ENCODE measurements at places on chromosomes 6 and 20.

GRCh38 chr6:31450751-31451150, 47.2 kb upstream of the MICB start:
- DNase-seq: no peak

GRCh38 chr6:106381223-106381622, 20.7 kb downstream of the CRYBG1 start:
- DNase-seq: no peak

DNA sequence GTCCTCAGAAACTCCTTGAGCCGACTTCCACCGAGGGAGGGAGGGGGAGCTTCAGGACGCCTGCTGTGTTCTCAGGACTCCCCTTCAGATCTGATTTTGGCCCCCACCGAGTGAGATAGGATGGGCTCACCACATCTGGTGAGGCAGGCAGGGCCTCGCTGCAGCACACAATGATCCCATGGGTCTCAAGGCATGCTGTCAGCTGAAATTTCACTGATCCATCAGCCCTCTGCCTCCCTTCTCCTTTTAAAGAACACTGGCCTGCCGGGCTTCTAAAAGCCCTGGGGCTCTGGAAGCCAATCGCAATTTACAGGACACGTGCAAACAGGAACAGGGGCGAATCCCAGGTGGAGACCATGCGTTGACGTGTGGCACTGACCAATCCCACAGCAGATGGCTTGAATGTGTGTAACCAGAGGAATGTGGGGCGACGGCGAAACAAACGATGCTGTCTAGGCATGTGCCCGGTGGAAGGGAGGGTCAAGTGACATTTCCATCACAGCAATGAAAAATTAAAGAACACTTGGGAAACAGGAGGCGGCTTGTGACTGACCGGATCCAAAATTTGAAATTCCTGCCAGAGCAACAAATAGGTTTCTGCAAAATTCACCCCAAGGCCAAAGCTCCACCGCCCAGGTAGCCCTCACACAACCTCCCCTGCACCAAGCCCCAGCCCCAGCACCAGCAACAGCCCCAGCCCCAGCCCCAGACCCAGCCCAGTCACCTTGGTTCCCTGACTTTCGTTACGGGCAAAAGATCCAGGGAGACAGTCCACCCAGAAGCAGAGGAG, 167.1 kb upstream of the ZNF337 start:
- DNase-seq: no peak

GRCh38 chr6:153117986-153118879, 12.8 kb downstream of the RGS17 start:
- no peak for DNase-seq

DNA sequence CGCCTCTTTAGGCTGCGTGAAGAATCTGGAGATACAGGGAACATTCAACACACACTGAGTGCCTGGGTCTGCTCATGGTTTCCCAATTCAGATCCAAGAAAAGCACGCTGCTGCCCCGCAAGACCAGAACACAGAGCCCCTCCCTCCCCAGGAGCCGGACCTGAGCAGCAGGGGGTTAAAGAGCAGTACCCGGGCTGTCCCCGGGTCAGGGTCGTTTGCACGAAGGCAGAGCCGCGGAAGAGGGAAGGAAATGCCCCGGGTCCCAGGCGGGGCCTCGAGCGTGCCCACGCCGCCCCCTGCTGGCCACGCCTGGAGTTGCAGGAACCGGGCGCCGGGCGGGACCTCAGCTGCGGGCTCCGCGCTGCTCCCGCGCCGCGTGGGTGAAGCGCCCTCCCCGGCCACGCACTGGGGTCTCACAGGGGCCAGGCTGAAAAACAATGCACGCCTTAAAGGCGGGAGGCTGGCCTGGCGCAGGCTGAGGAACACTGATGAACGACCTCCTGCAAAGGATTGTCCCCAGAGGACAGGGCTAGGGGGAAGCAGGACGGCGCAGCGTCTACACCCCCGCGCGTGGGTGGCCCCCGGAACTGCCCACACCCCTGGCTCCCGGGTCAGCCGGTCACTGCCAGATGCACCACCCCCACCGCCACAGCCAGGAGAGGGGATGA, 48.9 kb downstream of the ANKRD60 start:
- peak; percentile 82 for DNase-seq

GRCh38 chr20:49276961-49277785, 684 bp downstream of the ZNFX1 start:
- peak; percentile 44 for DNase-seq

- DNase-seq: no peak
Observed at GRCh38 chr6:25172819-25173218, 106.4 kb upstream of the CARMIL1 start.

- peak; percentile 19 for DNase-seq
Observed at GRCh38 chr20:17505636-17506517, 25.3 kb downstream of the BFSP1 start.

DNA sequence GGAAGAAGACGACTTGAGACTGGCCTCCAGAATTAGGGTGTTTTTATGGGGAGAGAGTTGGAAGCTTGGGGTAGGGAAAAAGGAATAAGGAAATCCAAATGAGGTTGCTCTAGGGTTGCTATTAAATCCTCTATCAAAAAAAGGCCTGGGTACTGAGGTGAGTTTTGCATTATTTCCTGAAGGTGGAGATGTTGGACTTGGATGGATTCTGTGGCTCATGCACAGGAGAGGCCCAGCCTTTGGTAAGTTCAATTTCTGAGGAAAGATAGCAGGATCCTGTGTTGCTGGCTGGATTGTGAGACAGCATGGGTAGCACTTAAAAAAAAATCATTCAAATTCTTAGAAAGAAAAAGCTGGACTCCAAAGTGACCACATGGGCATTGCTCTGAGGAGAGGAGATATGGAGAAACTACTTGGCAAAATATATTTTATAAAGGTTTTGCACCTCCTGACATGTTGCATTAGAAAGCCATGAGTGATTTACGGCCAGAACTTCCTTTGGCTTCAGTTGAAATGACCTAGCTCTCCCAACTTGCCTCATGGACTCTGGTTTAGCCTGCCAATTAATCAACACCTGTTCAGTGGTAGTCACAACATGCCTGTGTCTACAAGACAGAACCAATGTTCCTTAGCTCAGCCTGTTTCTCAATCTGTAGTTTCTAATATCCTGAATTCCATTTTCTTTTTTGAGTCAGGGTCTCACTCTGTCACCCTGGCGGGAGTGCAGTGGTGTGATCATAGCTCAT, 152.1 kb upstream of the RALGAPA2 start:
- DNase-seq: no peak

DNA sequence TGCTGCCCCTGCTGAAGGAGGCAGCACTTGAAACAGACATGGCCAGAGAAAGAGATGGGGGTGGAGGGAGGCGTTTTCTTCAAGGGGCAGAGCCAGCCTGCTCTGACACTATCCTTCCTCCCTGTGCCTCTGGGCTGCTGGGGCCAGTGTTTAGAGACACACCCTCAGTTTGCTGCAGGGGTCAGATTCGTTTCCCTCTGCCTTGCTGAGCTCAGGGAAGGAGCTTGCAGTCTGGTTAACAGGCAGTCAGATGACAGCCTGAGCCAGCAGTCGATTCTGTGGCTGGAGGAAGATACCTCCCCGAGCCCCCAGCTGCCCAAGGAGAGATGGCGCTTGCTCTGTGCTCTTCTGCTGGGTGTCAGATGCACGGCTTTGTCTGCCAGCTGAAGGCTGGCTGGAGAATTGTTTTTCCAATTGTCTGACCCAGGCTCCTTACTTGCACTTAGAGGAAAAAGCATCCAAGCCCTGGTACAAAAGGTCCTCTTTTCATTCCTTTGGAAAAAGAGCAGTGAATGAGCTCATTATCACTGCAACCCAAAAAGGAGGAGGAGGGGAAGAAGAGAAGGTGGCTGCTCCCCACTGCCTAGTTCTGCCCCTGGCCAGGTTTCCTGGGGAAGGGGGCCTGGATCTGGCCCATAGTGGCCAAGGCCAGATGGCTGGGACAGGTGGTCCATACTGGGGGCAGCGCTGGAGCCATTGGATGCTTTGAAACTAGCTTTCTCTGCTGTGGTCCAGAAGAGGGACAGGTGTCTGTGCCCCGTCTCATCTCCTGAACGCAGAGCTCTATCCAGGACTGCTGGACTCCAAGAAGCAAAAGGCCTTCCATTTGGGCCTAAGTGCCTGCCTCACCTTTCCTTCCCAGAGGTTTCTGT, 88.2 kb downstream of the TCP11 start:
- DNase-seq: peak; percentile 71

DNA sequence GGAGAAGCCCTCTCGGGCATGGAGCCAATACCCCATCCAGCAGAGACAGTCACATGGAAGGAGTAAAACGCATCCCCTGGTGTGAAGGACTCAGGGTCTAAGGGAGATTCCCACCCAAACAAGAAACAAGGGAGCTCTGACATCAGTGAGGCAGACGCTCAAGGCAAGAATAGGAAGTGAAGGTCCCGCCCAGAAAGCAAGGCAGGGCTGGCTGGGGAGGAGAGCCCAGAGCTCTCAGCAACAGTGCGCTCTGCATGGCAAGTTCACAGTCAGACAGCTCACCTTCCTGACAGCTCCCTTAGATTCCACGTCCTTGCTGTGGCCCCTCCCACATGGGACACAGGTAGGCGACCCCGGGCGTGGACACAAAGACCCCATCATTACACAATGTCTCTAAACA, 85.6 kb downstream of the TTLL2 start:
- no peak for DNase-seq

DNA sequence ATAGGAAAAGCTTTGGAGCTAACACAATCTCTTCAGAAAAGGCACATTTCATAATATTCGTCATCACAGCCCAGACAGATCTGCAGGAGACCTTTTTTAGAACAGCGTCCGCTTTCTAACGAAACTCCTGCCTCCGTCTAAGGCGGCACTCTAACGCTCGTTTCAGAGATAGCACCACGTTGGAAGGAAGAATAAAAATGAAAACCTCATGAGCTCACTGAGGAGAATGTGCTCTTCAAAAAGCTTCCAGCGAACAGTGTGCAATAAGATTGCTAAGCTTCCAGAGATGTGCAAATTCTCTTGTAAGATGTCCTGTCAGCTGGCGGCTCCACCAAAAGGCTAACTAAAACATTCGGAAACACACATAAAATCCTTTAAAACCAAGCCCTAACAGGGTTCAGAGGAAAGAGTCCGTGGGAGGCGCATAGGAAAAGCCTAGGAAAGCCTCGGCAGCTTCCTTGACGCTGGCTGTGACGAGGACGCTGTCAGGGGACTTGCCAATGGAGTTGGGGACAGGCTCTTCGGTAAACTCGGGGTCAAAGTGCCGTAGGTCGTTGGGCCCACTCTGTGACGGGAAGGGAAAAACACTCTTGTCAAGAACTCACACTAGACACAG, 117.6 kb upstream of the SLC2A12 start:
- no peak for DNase-seq

- no peak for DNase-seq
Observed at GRCh38 chr20:56222201-56222600, 26.3 kb upstream of the MC3R start.

DNA sequence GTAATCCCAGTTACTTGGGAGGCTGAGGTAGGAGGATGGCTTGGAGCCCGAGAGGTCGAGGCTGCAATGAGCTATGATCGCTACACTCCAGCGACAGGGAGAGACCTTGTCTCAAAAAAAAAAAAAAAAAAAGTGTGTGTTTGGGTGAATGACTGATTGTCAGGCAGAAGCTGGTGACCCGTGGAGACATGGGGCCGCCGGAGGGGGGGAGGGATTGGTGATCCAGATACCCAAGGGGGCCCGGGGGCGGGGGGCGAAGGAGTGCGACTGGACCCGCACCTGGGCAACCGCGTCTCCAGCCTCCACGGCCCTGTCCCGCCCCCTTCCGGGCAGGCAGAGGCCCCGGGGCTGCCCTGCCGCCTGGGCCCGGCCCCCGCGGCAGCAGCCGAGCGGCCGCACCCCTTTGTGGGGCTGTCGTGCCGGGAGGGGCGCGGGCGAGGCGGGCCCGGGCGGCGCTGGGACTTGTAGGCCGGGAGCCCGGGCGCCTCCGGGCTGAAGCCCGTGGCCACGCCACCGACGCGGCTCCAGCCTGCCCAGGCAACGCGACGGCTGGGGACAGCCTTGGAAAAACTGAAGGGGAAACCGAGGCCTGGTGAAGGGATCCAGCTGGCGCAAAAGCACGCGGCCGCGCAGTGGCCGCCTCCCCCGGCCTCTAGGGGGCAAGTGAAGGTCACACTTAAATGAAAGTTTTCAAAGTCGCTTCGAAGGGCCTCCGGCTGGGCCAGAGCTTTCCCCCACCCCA, 2.1 kb upstream of the RBM38 start:
- DNase-seq: peak; percentile 80

DNA sequence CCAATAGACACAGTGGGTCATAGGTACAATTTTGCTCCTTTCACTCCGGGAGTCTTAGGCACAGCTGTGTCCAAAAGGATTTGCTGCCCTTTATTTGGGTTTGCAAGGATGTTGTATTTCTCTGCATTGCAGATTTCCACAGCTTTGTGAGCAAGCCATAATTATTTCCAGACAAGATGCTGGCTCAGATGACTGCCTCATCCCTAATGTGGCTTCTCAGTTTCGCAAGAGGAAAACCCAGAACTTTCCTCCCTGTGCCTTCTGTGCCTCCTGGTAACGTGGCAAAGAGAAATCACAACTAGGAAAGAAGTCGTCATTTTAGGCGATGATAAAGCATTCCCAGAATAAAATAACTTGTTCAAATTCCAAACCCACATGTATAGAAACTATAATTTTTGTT, 33.7 kb downstream of the FAM50B start:
- peak; percentile 63 for DNase-seq

DNA sequence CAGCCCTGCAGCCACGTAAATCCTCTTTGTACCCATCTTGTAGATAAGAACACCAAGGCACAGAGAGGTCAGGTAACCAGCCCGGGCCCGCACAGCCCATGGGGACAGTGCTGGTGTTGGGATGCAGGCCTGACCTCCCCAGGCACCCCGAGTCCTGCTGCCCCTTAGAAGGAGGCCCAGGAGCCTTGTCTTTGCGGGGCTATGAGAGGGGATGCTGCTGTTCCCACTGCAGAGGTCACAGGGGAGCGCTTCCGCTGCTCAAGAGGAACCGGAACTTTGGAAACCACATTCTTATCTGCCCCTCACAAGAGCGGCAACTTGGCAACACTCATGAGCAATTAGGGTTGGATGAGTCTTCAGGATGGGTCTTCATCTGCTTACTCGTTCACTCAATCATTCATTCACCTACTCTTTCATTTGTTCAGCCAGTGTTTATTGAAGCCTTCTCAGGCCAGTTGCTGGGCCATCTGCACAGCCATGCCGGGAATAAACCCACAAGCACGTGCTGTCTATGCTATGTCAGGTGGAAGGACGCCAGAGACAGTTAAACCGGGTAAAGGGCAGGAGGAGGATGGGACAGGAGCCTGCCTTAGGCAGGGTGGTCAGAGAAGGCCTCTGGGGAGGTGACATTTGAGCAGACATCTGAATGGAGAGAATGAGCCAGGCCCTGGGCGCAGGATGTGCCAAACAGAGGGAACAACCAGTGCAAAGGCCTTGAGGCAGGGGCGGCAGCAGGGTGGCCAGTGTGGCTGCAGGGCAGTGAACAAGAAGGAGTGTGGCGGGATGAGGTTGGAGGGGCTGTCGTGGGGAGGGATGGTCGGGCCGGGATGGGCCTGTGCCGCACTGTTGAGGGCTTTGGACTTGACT, 60.8 kb downstream of the RBM38 start:
- no peak for DNase-seq

DNA sequence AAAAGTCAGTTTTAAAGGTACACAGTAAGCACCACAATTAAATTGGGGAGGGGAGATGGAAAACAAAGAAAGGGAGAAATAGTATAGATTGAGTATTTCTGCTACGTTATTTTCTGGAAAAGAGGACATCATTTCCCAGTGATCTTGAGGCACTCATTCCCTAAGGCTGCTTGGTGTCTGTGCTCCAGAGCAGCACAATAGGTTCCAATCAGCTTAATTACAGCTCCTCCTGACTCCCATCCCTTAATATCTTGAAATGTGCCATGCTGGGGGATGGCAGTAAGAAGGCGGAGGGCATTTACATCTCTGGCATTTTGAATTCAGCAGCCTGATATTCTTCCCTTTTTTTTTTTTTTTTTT, 39.5 kb upstream of the BEND3 start:
- no peak for DNase-seq

GRCh38 chr6:157840776-157841175, 17.7 kb downstream of the SNX9 start:
- no peak for DNase-seq
